ENCODE measurements at places on chromosomes 2 and 18.

DNA sequence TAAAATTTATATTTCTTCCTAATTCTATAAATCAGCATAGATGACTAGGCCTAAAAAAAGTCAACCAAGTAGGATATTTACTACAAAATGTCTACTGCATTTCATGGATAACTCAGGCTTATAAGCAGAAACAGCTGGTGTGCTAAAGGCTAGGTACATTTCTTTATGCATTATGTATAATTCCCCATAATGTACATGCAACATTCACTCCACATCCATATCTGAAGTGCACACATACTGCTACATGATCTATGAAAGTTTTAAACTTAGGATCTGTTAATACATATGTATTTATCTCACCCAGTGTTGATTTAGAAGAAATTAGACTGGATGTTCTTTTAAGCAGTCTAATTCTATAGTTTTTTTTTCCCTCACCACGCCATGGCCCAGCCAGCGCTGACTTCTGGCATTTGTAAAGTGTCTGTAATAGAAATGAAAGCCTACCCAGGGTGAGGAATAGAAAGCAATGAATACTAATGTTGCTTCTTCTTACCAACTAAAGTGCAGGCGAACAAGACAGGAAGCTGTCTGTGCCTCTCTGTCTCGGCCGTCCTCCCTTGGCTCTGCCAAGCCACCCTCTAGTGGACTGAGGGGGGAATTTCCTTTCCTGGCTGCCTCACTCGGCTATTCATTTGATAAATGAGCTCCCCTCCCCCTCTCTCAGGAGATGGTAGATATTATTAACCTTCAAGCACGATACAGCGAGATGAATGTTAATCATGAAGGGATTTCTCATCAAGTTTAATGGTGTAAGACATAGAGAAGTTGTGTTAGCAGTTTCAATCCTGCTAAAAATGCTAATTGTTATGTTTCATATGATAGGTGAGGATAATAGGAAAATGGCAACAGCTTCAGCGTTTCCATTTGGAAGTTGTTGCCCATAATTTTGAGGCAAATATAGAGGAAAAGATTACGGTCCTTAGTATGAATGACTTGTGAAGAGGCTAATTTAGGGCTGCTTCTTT, 384.5 kb downstream of the MTX2 start:
- DNase-seq: peak; percentile 86

- DNase-seq: no peak
These were observed 14.7 kb upstream of the CHMP3 start for GRCh38 chr2:86577817-86578456.

DNA sequence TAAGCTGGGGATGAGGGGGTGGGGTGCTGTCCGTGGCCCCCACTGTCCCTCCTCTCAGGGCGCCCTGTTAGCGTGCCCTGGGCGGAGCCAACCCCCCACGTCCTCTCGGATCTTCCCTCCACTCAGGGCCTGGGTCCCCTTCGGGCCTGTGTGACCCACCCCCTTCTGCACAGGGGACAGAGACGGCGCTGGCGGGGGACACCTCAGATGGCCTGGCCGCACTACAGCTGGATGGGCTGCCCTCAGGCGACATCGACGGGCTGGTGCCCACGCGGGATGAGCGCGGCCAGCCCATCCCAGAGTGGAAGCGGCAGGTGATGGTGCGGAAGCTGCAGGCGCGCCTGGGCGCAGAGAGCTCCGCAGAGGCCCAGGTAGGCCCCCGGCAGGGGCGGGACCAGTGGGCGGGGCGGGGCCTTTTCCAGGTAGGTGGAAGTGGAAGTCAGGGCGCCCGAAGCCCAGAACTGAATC, 9.9 kb upstream of the KLHL30 start:
- DNase-seq: no peak

GRCh38 chr2:113304702-113305101, 26.0 kb upstream of the PAX8 start:
- DNase-seq: no peak

DNA sequence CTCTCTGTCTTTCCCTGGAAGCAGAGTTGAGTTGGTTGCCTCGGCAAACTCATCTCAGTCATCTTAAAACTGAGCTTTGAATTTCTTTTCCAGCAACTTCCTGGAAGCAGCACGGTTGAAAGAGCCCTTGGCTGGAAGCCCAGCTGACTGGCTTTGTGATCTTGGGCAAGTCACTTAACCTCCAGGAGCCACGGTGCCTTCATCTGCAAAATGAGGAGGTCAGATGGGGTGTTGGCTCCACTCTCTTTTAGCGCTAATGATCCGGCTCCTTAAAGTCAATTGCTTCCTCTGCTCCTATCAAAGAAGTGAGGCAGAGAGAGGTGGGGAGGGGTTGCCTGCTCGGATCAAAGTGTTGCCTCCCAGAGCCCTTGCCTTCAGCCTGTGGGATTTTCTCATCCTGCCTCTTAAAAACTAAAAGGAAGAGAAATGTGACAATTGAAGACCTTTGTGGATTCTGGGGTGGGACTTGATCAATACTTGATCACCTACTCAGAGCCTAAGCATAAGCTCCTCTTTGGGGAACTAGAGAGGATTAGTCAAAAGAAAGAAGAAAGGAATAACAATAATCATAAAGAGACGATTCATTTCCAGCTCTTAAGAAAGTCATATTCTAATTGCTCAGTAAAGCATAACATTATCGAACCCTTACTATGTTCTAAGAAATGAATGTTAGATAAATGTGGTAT, 86.6 kb downstream of the MYCN start:
- DNase-seq: no peak

DNA sequence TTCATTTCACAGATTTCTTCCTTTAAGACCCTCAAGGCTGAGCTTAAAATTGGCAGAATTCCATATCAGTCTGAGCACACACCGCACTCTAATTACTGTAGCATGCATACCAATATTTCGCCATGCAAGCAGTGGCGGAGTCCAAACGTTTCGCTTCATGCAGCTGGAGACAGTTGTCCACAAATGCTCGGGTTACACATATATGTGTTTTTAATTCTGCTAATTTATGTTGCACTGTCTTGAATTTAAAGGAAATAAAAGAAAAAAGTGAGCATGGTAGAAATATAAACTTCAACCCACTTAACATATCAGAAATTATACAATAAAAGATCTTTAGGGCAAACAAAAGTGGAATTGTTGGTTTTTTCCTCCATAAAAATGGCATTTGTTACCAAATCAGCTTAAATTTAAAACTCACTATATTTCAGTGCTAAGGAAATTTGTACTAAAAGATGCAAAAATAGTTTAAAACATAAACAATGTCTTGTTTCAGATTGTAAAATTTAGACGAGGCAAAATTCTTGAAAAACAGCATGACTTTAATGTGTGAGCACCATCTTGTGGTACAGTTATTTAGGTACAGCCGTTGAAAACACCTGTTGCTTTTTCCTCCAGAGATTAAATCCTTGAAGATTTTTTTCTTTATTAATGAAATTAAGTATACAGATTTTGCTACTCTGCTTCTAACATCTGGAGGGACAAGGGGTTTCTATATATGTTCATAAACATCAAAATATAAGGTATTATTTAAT, 24.1 kb upstream of the KANSL1L start:
- DNase-seq: peak; percentile 74

DNA sequence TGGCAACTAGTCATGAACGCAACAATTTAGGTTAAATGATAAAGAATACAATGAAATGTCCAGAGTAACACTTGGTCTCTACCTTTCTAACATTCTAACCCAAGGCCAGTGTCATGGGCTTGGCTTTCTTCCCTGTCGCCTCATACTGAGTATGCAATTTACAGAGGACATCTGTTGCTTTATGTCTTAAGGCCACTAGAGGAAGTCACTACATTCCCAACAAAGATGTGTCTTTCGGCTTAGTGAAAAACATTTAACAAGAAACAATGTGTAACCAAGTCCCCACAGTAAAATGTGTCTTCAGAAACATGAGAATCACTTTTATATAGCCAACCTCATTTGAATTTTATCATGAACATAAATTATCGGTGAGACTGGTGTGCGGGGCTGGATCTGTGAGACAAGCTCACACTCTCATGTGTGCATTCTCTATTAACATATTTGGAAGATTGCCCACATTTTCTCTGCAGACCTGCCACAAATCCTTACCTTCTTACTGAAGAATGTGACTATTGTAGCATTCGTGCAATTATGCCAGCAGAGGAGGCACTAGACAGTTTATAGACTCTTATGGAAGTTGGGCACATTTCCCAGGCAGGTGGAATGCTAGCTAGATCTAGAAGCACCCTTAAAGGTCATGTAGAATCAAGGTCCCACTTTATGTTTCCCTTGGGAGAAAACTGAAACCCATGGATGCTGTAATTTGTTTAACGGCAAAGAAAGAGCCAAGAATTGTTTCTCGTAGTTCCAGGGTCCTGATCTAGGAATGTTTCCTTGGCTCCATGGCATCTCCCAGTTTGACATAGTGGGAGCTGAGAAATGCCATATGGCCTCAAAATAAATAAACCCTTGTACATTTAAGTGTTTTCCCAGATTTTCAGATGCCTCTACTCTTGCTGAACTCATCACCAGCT, 101.8 kb downstream of the CD226 start:
- DNase-seq: no peak

DNA sequence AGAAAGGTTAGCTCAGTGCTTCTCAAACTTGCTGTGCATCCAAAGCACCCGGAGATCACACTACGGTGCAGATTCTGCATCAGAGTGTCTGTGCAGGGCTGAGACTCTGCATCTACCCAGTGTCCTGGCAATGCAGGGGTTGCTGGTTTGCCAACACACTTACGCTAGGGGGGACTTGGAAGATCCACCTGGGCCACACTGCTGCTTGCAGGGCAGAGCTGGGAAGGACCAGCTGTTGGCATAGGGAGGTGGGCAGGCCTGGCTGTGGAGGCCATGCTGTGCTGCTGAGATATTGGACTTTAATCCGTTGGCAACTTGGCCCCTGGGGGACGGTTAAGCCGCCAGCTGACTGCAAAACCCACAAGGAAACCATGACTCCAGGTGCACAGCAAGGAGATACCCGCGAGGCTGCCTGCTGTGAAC, 397.6 kb upstream of the HS6ST1 start:
- DNase-seq: no peak

DNA sequence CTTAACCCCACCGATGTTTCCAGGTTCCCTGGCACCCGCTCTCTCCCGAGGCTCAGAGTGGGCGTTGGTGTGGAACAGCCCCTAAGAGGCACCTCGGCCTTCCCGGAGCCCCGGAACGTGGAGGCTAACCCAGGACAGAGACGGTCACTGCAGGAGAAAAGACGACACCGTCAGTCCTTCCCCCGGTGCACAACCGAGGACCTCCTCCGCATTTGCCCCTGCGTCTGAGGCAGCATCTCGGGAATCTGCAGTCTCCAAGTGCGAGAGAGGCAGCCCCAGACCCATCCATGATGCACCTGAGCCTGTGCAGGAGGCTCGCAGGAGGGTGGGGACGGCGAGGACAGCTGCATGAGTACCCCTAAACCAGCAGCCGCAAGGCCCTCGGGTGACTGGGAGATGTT, 204.9 kb upstream of the SALL3 start:
- no peak for DNase-seq

- DNase-seq: no peak
These were observed 359.9 kb upstream of the DCC start for GRCh38 chr18:51980101-51980500.
